ENCODE measurements at places on chromosomes 5 and 9. TPM values are rescaled to one million over a fixed set of nuclear protein-coding genes. Genes with fewer than 3 reads are reported as not detected.

- no peak for DNase-seq
Observed at GRCh38 chr5:132714456-132715307, 22.7 kb downstream of the KIF3A start.

DNA sequence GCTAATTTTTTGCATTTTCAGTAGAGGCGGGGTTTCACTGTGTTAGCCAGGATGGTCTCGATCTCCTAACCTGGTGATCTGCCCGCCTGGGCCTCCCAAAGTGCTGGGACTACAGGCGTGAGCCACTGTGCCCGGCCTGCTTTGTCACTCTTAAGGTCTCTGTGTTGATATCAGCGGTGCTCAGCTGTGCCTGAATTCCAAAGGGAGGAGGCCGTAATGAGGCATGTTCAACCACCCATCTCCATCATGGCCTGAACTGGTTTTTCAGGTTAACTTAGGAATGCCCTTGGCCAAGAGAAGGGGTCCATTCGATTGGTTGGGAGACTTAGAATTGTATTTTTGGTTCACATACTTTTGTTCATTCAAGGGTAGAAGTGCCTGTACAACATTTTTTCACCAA is 22.0 kb downstream of the HSD17B3 start:
- no peak for DNase-seq

SEMA4D gene
- 160 TPM for total RNA-seq

DNA sequence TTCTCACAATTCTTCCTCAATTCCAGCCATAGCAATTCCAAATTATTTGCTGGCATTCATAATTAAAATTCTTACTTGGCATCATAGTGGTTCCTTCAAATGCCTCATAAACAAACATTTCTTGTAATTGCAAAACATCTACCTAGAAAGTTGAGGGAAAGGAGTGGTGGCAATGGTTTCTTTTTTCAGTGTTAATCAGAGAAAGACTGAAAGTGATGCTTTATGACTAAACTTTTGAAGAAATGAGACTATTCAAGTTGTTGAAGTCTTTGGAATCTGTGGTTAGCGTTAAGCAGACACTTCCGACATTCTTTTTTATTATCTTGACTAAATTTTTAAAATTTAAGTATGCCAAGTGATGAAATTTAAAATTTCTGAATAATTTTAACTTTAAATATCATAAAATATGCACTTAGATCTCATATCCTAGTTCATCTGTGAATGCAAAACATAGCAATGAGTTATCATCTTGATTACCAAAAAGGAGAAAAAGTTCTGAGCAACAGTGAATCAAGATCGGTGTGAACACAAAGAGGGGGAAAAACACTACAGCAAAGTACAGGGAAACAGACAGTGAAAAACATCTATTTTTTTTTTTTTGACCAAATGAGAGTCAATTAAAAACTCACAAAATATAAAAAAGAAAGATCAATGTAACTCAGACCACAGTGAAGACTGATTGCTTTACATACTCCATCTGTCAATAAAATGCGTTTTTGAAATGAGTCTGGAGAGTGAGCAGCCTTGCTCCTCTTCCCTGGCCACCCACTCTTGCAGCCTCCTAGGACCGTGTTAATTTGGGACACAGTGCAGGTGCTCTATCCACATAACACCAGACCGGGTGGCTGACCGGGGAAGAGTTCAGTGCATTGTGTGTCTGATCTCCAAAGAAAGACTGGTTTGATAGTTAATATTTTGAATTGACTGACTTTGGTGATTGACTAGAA is 20.6 kb upstream of the IL7R start:
- DNase-seq, result no peak

DNA sequence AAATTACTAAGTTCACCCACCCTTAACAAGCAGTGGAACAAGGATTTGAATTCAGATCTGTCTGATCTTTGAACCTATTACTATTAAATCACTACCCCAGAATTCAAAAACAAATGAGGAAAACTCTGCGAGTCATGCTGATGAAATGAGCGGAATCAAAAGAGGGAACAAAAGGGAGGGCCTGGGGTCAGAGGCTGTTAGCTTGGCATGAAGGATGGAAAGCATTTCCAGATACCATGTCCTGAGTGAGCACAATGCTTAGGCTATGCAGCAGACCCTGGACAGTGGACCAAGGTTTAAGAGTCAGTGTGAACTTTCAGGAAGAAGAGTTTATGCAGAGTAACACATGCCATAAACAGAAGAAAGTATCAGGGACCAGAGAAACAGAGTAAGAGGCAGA is 30.5 kb downstream of the GRIA1 start:
- no peak for DNase-seq

DNA sequence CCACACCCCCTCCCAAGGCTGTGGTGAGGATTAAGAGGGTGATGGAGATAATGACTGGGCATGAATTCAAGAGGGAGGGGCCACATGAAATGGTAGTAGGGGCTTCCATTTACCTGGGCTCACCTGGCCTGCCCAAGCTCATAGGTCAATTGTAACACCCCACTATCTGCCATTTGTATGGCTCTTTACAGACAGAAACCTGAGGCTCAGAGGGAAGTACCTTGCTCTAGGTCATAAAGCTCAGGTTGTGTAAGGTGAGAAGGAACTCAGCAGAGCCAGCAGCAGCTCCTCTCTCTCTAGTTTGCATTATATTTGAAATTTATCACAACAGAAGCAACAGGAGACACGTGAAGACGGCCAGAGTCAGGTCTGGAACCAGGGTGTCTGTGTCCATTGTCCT is 133.4 kb upstream of the ALDH1B1 start:
- no peak for DNase-seq

DNA sequence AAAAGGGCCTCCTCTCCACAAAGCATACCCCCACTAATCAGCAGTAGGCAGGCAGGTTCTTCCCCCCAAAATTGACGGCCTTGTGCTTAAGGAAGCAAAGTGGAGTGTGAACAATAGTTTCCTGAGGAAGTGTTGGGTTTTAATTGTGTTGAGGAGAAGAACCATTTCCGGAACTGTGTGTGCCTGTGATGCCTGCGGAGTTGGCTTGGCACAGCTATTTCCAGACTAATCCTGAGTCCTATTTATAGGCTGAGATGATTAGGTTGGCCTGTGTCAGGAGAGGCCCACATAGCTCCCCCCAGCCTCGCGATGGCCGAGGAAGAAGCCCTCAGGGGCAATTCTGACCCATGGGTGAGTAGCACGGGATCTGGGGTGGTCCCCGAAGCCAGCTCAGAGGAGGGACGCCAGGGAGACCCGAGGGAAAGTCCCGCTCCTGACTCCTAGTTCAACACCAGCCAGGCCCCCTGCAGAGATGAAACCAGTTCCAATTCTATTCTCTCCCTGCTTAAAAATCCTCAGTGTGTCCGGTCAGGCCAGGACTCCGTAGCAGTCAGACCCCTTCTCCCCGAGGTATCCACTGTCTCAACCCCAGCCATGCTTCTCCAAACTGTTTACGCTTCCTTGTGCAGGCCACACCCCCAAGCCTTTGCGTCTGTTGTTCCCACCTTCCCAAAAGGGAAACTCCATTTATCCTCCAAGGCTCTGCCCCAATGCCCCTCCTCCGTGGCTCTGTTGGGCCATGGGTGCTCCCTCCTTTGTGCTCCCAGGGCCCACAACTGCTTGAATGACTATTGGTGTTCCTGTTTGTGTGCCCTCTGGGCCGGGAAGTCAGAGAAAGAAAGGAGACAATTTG is 18.1 kb downstream of the GSN start:
- no peak for DNase-seq

- DNase-seq, result no peak
Observed at GRCh38 chr9:95107001-95107749, 210.3 kb downstream of the FANCC start.

- DNase-seq, result peak; percentile 78
Observed at GRCh38 chr9:21031091-21031807, at the start of gene HACD4. Gene HACD4 (minus strand): TSS chr9:21031640. CDS start chr9:21031590, 50 bp downstream.

DNA sequence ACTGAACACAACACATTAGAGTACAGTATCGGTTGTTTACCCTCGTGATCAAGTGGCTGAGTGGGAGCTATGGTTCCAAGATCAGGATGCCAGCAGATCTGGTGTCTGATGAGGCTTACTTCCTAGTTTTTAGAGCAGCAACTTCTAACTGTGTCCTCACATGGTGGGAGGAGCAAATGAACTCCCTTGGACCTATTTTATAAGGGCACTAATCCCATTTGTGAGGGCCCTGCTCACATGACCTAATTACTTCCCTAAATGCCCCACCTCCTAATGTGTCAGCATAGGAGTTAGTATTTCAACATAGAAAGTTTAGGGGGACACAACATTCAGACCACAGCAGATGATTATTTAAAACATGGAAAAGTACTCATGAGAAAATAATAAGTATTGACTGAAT is 111.8 kb downstream of the GCNT1 start:
- no peak for DNase-seq

GRCh38 chr5:97100476-97100875 is 41.9 kb downstream of the LIX1 start:
- DNase-seq, result no peak

ARID3C gene
- total RNA-seq, result 0.37 TPM

TMEM141 gene
- total RNA-seq, result 39.6 TPM

DNA sequence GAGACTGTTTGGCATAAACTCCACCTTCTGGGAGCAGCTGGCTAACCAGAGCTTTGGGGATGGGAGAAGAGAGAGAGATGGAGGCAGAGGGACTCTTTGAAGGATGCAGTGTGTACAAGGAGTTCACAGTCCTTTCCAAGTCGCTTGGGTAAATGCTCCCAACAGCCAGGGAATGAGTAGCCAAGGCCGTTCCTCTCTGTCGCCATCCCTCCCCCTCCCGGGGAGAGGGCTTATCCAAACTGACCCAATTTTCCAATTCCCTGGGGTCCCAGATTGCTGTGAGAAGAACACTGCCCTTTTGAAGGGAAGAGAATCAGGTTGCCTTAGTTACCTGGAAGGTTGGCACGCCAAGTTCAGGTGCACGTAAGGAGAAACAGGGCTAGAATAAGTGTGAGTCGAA is 7.9 kb downstream of the WWC1 start:
- no peak for DNase-seq

NSG2 gene
- not detected for total RNA-seq

IL5 gene
- not detected for total RNA-seq

PCSK1 gene
- not detected for total RNA-seq

GRCh38 chr5:154325566-154325965 is 120.2 kb upstream of the SAP30L start:
- no peak for DNase-seq

DNA sequence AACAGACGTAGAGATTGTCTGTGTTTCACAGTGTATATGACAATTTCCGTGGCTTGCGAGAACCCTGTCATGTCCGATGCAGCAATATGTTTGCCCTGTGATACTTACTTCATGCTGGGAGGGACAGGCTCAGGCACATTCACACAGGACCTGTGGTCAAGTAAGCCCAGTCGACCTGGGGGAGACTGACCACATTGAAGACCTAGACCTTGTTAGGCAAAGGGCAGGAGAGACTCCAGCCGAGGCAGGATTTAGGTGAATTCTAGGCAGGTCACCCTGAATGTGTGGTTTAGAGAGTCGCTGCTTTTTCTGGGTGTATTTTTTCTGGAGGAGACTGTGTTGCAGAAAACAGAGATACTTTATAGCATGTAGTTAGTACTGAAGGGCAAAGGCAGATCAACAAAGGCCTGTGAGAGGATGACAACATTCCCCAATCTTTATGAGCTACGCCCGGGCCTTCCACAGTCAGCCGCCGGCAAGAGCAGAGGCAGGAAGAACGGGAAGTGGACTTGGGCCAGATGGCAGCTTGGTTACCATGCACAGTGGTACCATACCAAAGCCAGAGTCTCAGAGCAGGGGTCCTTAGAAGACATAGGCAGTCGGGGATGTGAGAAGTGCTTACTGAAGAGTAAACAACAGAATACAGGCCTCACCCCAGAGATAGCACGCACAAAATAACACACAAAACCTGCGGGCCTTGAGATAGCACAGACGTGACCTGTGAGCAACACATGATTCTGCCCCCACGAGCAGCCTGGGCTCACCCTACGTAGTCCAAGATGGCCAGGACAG is 220.7 kb downstream of the CACNA1B start:
- no peak for DNase-seq

GRCh38 chr9:24218656-24219055 is 327.0 kb downstream of the IZUMO3 start:
- DNase-seq, result no peak

All from activated naive CD4-positive, alpha-beta T cell treated with anti-CD3 and anti-CD28 coated beads for 36 hours (primary cell).